Left hindlimb (tissue), 1 donor: ENCODE measurements at places on chromosomes 7 and 10.

DNA sequence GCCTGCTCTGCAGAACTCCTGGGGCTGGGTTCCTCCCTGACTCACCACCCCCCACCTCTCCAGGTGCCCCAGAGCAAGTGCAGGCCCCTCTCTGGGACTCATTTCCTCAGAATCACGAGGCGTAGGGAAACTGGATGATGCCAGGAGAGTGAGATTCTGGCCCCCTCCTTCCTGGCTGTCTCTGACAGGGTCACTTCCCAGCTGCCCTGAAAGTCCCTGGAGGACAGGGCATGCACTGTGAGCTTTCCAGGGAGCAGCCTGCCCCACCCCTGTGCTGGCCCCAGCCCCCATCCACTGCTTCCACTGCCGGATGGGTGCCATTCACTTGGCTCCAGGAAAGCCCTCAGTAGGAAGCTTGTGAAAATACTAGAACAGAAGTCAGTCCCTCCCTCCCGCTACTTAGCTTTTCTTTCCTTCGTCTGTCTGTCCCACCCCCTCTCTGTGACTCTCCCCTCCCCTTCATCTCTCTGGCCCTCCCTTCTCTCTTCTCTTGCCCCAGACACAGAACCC lies 10.4 kb downstream of the TACR2 start:
- DNase-seq = peak; percentile 51

DNA sequence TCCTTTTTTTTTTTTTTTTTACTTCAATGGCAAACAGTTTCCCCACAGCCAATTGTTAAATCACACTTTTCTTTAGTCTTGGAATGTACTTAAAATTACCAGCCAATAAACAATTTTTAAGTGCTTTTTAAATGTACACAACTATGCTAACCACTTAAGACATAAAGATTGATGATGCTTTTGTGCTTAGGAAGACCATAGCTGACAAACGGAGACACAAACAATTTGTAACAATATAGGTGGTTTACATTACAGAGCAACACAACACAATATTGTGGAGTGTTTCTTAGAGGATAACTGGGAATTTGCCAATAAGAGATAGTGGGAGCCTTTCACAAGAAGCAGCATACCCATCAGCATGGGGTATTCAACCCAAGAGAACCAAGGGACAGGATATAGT lies 798.5 kb upstream of the IGFBP3 start:
- DNase-seq = no peak

DNA sequence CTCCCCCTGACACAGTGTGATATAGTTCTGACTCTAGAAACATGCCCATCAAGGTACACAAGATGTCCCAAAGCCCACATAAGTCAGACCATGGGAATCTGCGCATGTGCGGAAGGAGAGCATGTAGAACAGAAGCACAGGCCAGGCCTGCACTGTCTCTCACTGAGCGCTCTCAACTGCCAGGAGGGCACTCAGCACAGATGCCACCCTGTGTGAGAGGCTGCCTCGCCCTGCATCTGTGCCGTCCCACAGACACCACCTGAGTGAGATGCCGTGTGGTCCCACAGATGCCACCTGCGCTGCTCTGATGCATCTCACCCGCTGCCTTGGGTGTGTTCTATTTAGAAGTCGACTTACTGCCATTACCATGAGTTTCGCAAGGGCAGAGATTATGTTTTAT lies 98.4 kb downstream of the VOPP1 start:
- no peak for DNase-seq

GRCh38 chr10:121450247-121450646 lies 148.0 kb downstream of the FGFR2 start:
- no peak for DNase-seq

DNA sequence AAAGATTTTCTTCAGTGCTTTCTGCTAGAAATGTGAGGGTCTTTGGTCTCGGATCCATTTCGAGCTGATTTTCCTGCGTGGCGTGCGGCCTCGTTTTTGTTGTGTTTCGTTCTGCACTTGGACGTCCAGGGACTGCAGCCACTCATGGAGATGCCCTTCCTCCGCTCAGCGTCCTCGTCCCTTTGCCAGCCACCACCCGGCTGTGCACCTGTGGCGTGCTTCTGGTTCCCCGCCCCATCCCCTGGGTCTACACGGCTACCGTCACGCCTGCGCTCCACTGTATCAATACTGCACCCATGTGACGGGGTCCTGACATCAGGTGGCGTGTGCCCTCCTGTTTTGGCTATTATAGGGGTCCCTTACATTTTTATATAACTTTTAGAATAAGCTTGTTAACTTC lies 42.7 kb upstream of the NKX6-2 start:
- no peak for DNase-seq

DNA sequence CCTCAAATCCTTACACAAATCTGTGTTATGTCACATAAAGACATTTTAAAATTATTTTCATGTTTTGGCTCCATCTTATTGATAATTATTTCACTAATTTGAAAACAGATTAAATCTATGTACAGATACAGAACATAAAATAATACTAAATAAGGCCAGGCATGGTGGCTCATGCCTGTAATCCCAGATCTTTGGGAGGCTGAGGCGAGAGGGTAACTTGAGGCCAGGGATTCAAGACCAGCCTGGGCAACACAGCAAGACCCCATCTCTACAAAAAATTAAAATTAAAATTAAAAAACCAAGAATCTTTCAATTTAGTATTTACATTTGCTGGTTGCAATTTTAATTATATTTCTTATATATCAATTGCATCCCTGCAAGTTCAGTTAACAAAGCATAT lies 246.4 kb upstream of the MKLN1 start:
- DNase-seq = no peak

DNA sequence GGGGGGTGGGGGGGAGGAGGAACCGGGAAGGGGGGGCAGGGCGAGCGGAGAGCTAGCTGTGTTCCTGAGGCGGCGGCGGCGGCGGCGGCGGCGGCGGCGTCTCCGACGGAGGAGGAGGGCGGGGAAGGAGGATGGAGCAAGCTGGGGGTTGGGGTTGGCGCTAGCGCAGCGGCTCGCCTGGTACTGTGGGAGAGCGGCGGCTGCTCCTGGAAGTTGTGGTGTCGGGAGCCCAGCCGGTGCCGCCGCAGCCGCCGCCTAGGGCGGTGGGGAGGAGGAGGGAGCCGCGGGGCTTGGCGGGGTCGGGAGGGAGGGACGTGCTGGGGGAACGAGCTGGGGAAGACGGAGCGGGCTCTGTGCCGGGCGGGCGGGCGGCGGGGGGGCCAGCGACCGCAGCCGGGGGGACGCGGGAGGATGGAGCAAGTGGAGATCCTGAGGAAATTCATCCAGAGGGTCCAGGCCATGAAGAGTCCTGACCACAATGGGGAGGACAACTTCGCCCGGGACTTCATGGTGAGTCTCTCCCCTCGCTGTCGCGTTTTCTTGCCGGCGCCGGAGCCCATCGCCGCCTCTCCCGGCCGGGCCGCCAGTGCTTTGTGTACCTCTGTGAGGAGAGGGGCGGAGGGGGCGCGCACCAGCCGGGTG lies at the start of gene PTPN12:
PTPN12 (plus strand) TSS at position 160 of the 642 bp plus-strand sequence; CDS start at position 412, 252 bp downstream.
- no peak for DNase-seq

GRCh38 chr7:104207348-104207730 lies 474 bp downstream of the ORC5 start:
- no peak for DNase-seq

DNA sequence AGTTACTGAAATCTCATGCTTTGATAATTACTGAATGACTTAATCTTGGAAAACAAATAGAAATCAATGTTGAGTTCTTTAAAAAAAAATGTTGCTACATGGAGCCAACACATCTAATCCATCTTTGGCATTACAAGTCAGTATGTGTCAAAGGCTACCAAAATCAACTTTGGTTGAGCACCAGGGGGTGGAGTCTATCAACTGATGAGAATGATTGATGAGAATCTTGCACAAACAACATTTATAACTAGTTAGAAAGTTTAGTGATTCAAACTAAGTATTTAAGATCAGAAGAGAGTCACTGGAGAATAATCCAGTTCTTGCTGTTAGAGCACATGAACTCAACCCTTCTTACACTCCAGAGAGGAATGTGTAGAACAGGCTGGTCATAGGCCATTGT lies 70.5 kb upstream of the LRRC17 start:
- DNase-seq = no peak
